Natural killer cell (primary cell): ENCODE measurements at places on chromosomes 2 and 18. TPM values are rescaled to one million over a fixed set of nuclear protein-coding genes. Genes with fewer than 3 reads are reported as not detected.

The HOXD13 gene
- total RNA-seq, result not detected

The RGPD8 gene
- 30.7 TPM for total RNA-seq

- H3K27ac ChIP-seq, result no peak overlapping the region
- H3K27me3 ChIP-seq, result no peaks in the 10 kb centered on the region
- no peaks in the 10 kb centered on the region for H3K4me1 ChIP-seq
- no peaks in the 10 kb centered on the region for H3K36me3 ChIP-seq
- no peak overlapping the region for H3K4me3 ChIP-seq
- DNase-seq, result no peak
Observed at GRCh38 chr2:127906206-127906926, 20.6 kb upstream of the AMMECR1L start.

- DNase-seq, result peak; percentile 66
- H3K4me3 ChIP-seq, result no peak overlapping the region
- H3K36me3 ChIP-seq, result no peaks in the 10 kb centered on the region
- peaks cover 13% of the 10 kb centered on the region for H3K4me1 ChIP-seq
- no peaks in the 10 kb centered on the region for H3K27me3 ChIP-seq
Observed at GRCh38 chr18:9771261-9771976, 63.3 kb downstream of the RAB31 start.

DNA sequence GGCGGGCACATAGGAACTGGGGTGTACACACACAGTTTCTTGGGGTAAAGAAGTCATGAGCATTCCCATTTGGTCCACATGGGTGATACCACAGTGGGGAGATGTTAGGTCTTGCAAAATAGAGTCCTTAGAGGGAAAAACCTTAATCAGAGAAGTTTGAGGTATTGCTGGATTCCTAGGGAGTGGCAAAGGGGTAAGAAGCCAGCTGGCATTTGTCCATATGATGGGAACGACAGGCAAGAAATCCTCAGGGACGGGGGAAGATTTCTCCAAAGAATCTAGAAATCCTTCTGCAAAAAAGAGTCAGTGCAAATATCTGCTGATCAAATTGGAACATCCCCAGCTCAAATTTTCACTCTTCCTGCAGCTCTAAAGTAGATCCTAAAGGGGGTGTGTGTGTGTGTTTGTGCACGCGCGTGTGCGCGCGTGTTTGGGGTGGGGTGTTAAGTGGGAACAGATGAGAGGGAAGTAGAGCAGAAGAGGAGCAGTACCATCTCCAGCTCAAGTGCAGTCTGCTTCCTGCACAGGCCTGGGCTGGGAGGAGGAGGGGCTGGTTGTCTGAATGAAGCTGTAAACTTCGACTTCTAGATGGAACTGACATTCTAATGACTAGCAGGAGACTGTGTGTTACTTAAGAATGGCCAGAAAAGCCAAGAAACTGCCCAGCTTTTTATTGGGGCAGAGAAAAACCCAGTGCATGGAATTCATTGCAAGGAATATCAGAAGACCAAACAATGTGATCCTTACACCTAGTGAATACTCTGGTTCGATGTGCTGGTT is 168.0 kb downstream of the SPP2 start:
- no peaks in the 10 kb centered on the region for H3K4me1 ChIP-seq
- H3K27ac ChIP-seq, result no peak overlapping the region
- no peaks in the 10 kb centered on the region for H3K36me3 ChIP-seq
- DNase-seq, result peak; percentile 37

The KCNK3 gene
- not detected for total RNA-seq

DNA sequence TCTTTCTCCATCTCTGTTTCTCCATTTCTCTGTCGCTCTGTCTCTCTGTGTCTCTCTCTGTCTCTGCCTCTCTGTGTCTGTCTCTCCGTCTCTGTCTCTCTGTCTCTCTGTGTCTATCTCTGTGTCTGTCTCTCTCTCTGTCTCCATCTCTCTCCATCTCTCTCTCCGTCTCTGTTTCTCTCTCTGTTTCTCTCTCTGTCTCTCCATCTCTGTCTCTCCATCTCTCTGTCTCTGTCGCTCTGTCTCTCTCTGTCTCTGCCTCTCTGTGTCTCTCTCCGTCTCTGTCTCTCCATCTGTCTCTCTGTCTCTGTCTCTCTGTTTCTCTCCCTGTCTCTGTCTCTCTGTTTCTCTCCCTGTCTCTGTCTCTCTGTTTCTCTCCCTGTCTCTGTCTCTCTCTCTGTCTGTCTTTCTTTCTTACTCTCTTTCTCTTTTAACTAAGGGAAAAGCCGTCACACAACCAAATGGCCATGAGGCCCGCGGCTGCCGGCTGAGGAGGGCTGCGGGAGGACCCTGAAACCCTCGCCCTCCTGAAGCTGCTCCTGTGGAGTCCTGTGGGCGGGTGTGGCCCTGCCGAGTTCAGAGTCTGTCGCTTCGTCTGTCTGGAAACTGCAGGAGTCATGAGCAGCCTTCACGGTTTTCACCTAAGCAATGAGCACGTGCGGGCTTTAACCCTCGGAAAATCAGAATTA is 29.3 kb downstream of the NFATC1 start:
- H3K4me1 ChIP-seq, result peaks cover 13% of the 10 kb centered on the region
- DNase-seq, result no peak
- no peak overlapping the region for H3K27ac ChIP-seq
- peaks cover 3% of the 10 kb centered on the region for H3K36me3 ChIP-seq

DNA sequence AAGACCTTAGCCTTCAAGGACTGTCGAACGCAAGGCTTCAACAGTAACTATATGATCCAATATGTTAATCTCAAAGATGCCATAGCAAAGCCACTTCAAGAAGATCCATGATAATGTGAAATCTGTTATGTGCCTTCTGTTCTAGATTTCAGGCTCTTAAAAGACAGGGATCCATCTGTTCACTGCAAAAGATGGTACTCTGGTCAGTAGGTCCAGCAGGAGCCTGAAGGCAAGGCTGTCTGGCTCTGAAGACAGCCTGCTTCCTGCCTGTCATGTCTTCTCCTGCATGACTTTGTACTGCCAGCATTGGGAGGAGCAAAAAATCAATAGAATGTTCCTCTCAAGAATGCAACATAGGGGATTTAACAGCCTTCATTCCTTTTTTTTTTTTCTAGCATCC is 270.8 kb upstream of the PARD3B start:
- no peak overlapping the region for H3K27ac ChIP-seq
- no peaks in the 10 kb centered on the region for H3K27me3 ChIP-seq
- no peaks in the 10 kb centered on the region for H3K4me1 ChIP-seq
- H3K36me3 ChIP-seq, result no peaks in the 10 kb centered on the region

The C2orf74 gene
- 6.1 TPM for total RNA-seq

DNA sequence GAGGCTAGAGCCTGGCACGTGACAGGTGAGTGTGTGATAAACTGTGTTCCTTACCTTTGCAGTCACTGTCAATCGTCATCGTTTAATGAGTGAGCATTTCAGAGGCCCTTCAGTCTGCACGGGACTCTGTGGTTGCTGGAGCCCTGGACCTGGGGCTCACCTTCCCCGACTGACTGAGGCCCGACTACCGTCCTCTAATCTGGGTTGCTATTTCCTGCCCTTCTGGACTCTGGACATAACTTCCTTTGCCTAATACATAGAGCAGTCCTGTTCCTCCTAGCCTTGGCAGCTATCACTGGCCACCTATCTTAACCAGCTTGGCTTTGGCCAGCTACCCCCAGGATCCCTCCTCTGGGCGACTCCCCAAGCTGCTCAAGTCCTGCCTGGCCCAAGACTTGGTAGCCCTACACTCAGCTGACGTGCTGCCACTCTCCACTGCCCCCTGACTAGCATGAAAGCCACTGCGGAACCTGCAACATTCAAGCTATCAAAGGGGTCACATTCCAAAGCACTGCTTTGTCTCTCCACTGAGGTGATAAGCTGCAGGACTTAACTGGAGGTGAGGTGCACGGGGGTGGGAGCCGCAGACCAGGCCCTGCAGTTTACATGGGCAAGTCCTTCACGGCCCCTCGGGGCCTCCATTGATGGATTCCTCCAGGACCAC is 11.1 kb upstream of the RAB17 start:
- H3K4me1 ChIP-seq, result peaks cover 18% of the 10 kb centered on the region
- H3K36me3 ChIP-seq, result no peaks in the 10 kb centered on the region
- H3K4me3 ChIP-seq, result no peak overlapping the region

The AGXT gene
- total RNA-seq, result not detected

GRCh38 chr2:979069-979928 is 28.6 kb downstream of the SNTG2 start:
- DNase-seq, result no peak
- H3K27ac ChIP-seq, result no peak overlapping the region
- H3K4me1 ChIP-seq, result peaks cover 14% of the 10 kb centered on the region
- no peaks in the 10 kb centered on the region for H3K27me3 ChIP-seq
- no peak overlapping the region for H3K4me3 ChIP-seq
- no peaks in the 10 kb centered on the region for H3K36me3 ChIP-seq

The SLC19A3 gene
- not detected for total RNA-seq

- H3K4me3 ChIP-seq, result no peak overlapping the region
- H3K36me3 ChIP-seq, result peaks cover 3% of the 10 kb centered on the region
- H3K27ac ChIP-seq, result no peak overlapping the region
- no peak for DNase-seq
Observed at GRCh38 chr18:13616525-13617035, 109.8 kb downstream of the FAM210A start.

The STARD6 gene
- not detected for total RNA-seq

DNA sequence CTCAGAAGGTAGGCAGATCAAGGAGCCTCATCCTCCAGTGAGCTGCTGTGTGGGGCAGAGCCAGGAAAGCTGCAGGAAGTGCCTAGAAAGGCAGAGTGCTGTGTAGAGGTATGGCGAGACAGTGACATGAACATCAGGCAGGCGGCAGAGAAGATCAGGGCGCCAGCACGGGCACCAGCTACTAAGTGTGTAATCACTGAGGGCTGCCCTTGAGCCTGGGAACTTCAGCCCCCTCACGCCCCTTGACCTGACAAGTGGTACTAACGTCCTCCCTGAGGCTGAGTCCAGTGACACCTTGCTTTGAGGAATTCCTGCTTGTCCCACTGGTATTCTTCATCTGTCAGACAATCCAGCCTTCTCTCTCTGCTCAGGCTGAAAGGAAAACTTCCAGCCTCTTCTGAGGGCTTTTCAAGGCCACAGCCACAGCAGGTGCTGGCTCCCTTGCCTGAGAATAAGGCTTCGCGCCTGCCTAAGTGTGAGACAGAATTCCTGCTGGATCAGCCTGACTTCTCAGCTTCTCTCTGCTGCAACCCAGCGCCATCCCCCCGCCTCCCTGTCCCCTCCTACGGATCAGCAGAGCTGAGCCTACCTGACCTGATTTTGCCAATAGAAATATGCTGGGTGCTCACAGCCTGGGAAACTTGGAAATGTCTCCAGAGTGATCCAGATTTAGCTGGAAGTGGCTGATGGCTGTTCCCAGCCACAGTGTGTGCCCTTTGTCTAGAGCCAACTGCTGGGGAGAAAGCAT is 148.0 kb downstream of the SMAD7 start:
- H3K4me1 ChIP-seq, result peaks cover 38% of the 10 kb centered on the region
- no peaks in the 10 kb centered on the region for H3K27me3 ChIP-seq
- no peak overlapping the region for H3K4me3 ChIP-seq
- DNase-seq, result peak; percentile 9
- H3K36me3 ChIP-seq, result no peaks in the 10 kb centered on the region
- H3K27ac ChIP-seq, result no peak overlapping the region

DNA sequence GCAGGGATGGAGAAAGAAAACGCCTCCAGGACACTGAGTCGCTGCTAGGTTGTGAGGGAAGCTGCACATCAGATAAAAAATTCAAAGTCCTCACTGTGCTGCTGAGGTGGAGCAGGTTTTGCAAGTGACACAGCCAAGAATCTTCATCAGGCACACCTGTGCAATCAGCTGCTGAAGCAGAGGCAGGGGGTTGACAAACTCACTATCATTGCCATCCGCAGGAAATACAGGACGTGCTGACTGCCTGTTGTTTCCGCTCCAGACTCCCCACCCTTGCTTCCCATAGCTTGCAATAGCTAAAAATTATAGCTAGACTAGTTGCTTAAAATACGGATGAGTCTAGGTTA is 147.8 kb upstream of the FHL2 start:
- no peaks in the 10 kb centered on the region for H3K4me1 ChIP-seq
- no peaks in the 10 kb centered on the region for H3K27me3 ChIP-seq
- no peaks in the 10 kb centered on the region for H3K36me3 ChIP-seq
- H3K4me3 ChIP-seq, result no peak overlapping the region
- no peak overlapping the region for H3K27ac ChIP-seq

GRCh38 chr18:46555724-46556123 is 101.3 kb downstream of the LOXHD1 start:
- no peaks in the 10 kb centered on the region for H3K4me1 ChIP-seq
- H3K27me3 ChIP-seq, result no peaks in the 10 kb centered on the region
- no peaks in the 10 kb centered on the region for H3K36me3 ChIP-seq
- no peak overlapping the region for H3K4me3 ChIP-seq
- no peak overlapping the region for H3K27ac ChIP-seq

The TOGARAM2 gene
- total RNA-seq, result 30.8 TPM
